Testis (tissue), 5 donors: ENCODE measurements at places on chromosomes 5 and 9. TPM values are rescaled to one million over a fixed set of nuclear protein-coding genes. Genes with fewer than 3 reads are reported as not detected.

CCDC107 gene
- total RNA-seq, result 19.0 TPM

NMRK1 gene
- 22.4 TPM for total RNA-seq

PCDHGA3 gene
- 31.8 TPM for total RNA-seq

DNA sequence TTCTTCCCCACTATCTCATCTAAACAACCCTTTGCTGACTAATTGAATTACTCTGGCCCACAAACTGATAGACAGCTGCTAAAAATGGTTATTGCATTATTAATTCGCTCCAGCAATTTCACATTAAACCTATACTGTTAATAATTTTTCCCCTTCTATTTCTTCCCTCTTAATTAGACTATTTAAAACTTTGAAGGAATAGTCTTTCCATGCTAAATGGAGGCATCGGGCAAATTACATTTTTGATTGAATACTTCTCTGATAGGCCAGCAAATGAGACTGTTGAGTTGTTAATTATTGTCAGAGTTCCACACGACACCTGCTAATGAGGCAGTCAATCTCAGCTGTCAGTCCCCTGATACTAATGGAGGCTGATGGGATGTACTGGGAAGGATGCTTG is 242.5 kb downstream of the TRIM32 start:
- no peak overlapping the region for H3K27ac ChIP-seq
- no peaks in the 10 kb centered on the region for H3K36me3 ChIP-seq
- DNase-seq, result no peak
- no peaks in the 10 kb centered on the region for H3K4me1 ChIP-seq
- no peak overlapping the region for H3K4me3 ChIP-seq

GRCh38 chr5:148394587-148395019 is 10.8 kb downstream of the FBXO38 start:
- H3K36me3 ChIP-seq, result no peaks in the 10 kb centered on the region
- H3K27me3 ChIP-seq, result no peaks in the 10 kb centered on the region

DNA sequence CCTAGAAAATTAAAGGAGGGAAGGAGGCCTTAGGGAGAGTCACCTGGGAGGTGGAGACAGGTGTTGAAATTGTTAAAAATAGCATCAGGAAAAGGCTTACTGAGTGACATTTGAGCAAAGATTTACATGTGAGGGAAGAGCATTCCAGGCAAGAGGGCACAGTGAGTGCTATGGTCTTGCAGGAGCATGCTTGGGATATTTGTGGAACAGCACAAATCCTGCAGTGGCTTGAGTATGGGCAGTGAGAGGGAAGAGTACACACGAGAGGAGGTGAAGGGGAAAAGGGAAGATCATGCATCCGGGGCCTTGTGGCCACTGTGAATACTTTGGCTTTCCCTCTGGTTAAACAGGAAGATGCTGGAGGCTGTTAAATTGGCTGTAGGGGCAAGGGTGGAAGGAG is 36.6 kb downstream of the ACER2 start:
- H3K4me3 ChIP-seq, result no peak overlapping the region
- no peaks in the 10 kb centered on the region for H3K4me1 ChIP-seq
- no peaks in the 10 kb centered on the region for H3K36me3 ChIP-seq
- H3K27me3 ChIP-seq, result no peaks in the 10 kb centered on the region

GADD45G gene
- total RNA-seq, result 66.1 TPM

DNA sequence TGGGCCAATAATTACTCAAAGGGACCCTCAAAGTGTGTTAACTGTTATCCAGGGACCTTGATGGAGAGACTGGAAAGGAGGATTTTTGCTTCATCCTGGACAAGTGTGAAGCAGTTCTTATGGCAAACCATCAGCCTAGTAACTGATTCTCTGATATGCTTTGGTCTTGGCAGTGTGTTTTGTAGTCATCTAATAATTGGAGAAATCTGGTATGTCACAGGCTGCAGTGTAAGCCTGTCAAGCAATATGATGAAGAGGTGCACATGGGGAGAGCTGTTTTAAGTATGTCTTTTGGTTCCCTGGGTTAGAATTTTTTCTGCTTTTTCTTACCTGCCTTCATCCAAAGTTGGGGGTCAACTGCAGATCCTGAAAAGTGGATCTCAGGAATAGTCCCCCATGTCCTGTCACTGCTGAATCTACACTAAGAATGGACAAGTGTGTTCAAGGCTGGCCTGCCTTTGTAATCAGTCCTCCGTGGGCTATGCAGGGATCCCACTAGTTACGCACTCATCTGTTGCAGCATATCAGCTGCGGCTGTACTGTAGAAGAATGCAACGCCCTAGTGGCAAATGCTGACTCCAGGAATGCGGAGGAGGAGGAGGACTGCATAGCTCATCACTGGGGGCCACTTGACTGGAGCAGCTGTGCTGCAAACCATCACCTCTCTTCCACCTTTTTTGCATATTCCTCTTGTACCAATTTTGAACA is 1.9 kb downstream of the SPTAN1 start:
- peak overlapping the region; percentile 98 for H3K27ac ChIP-seq
- peak overlapping the region; percentile 99 for H3K4me3 ChIP-seq
- H3K4me1 ChIP-seq, result peaks cover 70% of the 10 kb centered on the region
- H3K27me3 ChIP-seq, result no peaks in the 10 kb centered on the region

- no peak for DNase-seq
- no peaks in the 10 kb centered on the region for H3K27me3 ChIP-seq
- no peaks in the 10 kb centered on the region for H3K4me1 ChIP-seq
- H3K27ac ChIP-seq, result no peak overlapping the region
Measured at GRCh38 chr9:9612755-9613154, 1000.0 kb downstream of the PTPRD start.

PCDHGC5 gene
- total RNA-seq, result 4.9 TPM

GRCh38 chr5:171309276-171310211 is 496 bp downstream of the TLX3 start:
- H3K4me3 ChIP-seq, result peak overlapping the region; percentile 19
- DNase-seq, result no peak
- H3K4me1 ChIP-seq, result peaks cover 17% of the 10 kb centered on the region
- no peaks in the 10 kb centered on the region for H3K36me3 ChIP-seq
- no peak overlapping the region for H3K27ac ChIP-seq

DNA sequence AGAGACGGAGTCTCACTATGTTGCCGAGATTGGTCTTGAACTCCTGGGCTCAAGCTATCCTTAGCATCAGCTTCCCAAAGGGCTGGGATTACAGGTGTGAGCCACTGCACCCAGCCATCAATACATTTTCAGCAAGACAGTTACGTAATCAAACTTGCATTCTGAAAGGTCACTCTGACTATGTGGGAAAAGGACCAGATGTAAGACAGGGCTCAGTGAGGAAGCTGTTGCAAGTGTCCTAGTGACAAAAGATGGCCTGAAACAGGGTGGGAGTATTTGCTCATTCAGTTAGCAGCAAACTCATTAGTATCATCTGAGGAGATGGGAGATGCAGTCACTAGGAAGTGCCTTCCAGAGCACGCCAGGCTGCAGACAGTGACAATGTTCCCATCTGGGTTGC is 16.9 kb downstream of the MED27 start:
- H3K27ac ChIP-seq, result no peak overlapping the region
- no peaks in the 10 kb centered on the region for H3K36me3 ChIP-seq
- H3K27me3 ChIP-seq, result no peaks in the 10 kb centered on the region
- no peak overlapping the region for H3K4me3 ChIP-seq

DNA sequence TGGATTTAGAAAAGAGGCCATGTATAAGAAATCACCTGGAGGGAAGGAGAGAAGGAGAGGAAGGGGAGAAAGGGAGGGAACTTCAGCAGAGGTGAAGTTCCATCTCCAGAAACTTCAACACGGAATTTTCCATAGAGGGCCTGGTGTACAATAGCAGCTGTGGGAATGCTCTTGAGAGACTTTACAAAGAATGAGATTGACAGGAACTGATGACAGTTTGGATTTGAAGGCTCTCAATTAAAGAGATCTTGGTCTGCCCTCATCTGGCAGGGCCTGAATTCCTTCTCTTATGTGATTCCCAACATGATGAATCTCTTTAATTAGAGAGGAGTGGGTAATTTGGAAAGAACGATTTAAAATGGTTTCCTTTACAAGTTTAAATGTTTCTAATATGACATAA is 143.5 kb downstream of the MLLT3 start:
- no peaks in the 10 kb centered on the region for H3K27me3 ChIP-seq
- peaks cover 6% of the 10 kb centered on the region for H3K4me1 ChIP-seq
- no peaks in the 10 kb centered on the region for H3K36me3 ChIP-seq
- no peak overlapping the region for H3K27ac ChIP-seq
- no peak for DNase-seq

GRCh38 chr5:72477644-72478043 is 29.6 kb downstream of the ZNF366 start:
- H3K36me3 ChIP-seq, result no peaks in the 10 kb centered on the region
- H3K27me3 ChIP-seq, result no peaks in the 10 kb centered on the region
- H3K4me1 ChIP-seq, result no peaks in the 10 kb centered on the region
- no peak for DNase-seq
- no peak overlapping the region for H3K4me3 ChIP-seq

- H3K4me3 ChIP-seq, result no peak overlapping the region
- H3K36me3 ChIP-seq, result no peaks in the 10 kb centered on the region
- no peak overlapping the region for H3K27ac ChIP-seq
- DNase-seq, result no peak
- H3K27me3 ChIP-seq, result no peaks in the 10 kb centered on the region
Measured at GRCh38 chr5:107224272-107224671, 446.5 kb downstream of the EFNA5 start.

GRCh38 chr9:98804083-98804482 is 3.4 kb upstream of the GALNT12 start:
- DNase-seq, result no peak
- no peaks in the 10 kb centered on the region for H3K36me3 ChIP-seq
- H3K4me3 ChIP-seq, result no peak overlapping the region
- H3K27me3 ChIP-seq, result no peaks in the 10 kb centered on the region
- no peak overlapping the region for H3K27ac ChIP-seq

- no peak for DNase-seq
- H3K27me3 ChIP-seq, result no peaks in the 10 kb centered on the region
- no peak overlapping the region for H3K4me3 ChIP-seq
- H3K36me3 ChIP-seq, result no peaks in the 10 kb centered on the region
- no peaks in the 10 kb centered on the region for H3K4me1 ChIP-seq
Measured at GRCh38 chr5:54833590-54833989, 151.8 kb downstream of the ESM1 start.

DNA sequence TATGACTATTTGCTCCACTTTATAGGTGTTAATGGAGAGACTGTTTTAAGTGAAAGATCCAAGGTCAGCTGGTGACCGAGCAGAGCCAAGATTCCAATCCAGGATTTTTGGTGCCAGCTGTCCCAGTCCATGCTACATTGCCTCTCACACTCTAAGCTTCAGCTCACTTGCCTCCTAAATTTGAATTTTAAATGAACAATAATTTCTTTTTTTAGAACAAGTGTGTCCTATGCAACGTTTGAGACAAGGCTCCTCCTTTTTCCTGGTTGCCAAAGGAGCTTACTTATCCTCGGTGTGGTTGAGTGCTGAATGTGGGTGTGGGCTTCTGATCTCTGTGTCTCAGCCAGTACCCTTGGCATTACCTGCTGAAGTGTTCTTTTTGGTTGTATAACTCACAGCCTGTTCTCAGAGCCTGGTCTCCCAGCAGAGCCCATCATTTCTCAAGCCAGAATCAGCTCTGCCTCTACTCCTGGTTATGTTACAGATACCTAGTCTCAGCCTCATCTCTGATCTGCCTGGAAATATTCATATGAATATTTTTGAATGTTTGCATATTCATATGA is 4.0 kb upstream of the PRRC1 start:
- no peaks in the 10 kb centered on the region for H3K27me3 ChIP-seq
- H3K36me3 ChIP-seq, result no peaks in the 10 kb centered on the region
- H3K4me1 ChIP-seq, result peaks cover 7% of the 10 kb centered on the region
- H3K27ac ChIP-seq, result no peak overlapping the region
- no peak overlapping the region for H3K4me3 ChIP-seq

MAMDC2 gene
- 28.3 TPM for total RNA-seq
